Stimulated activated CD4-positive, alpha-beta T cell treated with anti-CD3 and anti-CD28 coated beads, TNF-alpha, amount 100 ng/mL, for 1 hour (primary cell): ENCODE measurements at places on chromosomes 13 and 19.

GRCh38 chr19:17339088-17339741 lies 1.9 kb downstream of the GTPBP3 start:
- no peak for DNase-seq

GRCh38 chr13:59879281-59879680 lies 284.4 kb downstream of the DIAPH3 start:
- DNase-seq: no peak

GRCh38 chr19:18441804-18442788 lies 4.2 kb upstream of the ISYNA1 start:
- DNase-seq: no peak

DNA sequence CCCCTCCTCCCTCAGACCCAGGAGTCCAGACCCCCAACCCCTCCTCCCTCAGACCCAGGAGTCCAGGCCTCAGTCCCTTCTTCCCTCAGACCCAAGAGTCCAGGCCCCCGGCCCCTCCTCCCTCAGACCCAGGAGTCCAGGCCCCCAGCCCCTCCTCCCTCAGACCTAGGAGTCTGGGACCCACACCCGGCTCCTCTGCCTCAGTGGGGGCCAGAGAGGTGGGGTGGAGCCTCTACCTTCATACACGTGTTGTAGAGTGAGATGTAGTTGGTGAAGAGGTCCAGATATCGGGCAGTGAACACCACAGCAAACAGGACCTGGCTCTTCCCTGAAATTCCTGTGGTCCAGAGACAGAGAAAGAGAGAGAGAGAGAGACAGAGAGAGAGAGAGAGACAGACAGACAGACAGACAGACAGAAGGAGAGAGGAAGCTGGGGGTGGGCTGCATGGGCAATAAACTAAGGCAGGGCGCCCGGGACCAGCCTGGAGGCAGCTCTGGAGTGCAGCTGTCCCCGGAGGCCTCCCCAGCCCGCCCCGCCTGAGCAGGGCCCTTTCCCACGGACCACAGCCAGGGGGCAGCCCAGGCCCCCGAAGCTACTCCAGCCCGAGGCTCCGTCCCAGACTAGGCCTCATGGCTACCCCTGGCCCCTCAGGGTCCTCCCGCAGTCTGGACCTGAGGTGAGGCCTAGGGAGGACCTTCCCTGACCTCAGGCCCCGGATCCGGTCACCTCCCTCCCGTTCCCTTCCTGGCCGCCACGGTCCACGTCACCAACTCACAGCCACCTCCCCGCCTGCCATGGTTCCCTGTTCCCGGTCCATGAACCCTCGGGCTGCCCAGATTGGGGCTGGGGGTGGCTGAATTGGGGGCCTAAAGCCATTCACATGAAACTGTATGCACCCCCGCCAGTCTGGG lies 907 bp downstream of the KDELR1 start:
- no peak for DNase-seq

DNA sequence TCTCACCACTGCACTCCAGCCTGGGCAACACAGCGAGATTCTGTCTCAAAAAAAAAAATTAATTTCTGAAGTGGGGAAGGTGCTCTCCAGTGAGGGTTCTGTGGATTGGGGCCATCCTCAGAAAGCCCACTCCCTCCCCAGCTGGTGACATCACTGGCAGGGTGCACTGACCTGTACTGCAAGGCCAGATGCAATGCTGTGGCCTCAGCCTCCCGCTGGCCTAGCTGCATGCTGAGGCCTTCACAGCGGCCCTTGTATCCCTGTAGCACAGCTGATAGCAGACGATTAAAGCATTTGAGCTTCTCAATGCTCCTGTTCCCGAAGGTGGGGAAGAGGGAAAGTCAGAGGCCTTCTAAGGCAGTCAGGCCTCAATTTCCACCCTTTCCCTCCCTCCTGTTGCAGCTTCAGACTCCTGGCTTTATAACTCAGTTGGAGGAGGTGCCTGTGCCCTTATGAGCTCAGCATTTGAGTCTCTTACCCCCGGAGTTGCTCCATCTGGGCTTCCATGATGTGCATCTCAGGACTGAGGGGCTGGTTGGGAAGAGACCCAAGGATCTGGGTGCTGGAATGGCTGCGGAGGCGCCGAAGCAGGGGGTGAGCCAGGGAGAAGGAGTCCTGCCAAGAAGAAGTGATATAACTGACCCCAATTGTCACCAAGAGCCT lies 5.3 kb downstream of the USHBP1 start:
- no peak for DNase-seq

- DNase-seq: no peak
Observed at GRCh38 chr19:16327169-16327475, 2.5 kb downstream of the KLF2 start.

DNA sequence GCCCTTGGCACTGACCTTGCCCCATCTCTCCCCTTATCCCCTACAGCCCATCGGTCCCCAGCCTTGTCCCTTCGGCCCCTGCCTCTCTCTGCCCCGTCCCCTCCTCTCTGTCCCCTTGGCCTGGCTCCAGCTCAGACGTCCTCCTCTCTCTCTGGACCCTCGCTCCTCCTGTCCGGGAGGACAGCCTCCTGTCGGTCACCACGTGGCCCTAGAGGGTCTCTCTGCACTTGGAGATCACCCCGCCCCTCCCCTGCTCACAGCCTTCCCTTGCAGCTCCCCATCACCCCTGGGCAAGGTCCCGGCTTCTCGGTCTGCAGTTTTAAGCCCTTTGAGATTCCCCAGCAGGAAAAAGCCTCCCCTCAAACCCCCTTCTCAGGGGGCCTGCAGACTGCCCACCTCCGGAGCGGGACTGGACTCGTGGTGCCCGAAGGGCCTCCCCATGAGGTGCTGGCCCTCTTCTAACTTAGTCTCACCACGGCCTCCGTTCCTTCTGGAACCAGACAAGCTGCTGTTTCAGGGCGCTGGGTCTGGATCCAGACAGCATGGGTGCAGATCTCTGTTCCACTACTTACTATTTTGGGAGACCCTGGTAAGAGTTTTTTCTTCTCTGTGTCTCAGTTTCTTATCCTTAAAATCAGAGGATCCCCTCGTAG lies 3.3 kb upstream of the KLK15 start:
- no peak for DNase-seq
